ENCODE measurements at places on chromosomes 1 and 21. TPM values are rescaled to one million over a fixed set of nuclear protein-coding genes. Genes with fewer than 3 reads are reported as not detected.

DNA sequence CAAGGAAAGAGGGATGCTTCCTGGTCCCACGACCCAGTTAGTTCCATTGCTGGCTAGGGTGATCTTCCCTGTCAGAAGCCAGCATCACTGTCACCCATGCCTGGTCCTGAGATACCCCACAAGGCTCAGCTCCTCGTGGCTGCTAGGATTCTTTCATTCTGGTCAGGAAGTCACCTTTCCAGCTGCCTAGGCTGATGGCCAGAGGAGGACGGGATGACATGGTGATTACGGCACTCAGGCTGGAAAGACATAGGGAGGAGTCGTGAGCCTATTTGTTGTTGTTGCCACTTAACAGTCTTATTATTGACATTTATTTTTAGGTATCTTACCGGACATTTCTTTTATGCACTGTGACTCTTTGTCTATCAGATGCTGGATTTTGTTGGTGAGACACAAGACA lies 20.0 kb upstream of the MAPKAPK2 start:
- no peak for DNase-seq

DNA sequence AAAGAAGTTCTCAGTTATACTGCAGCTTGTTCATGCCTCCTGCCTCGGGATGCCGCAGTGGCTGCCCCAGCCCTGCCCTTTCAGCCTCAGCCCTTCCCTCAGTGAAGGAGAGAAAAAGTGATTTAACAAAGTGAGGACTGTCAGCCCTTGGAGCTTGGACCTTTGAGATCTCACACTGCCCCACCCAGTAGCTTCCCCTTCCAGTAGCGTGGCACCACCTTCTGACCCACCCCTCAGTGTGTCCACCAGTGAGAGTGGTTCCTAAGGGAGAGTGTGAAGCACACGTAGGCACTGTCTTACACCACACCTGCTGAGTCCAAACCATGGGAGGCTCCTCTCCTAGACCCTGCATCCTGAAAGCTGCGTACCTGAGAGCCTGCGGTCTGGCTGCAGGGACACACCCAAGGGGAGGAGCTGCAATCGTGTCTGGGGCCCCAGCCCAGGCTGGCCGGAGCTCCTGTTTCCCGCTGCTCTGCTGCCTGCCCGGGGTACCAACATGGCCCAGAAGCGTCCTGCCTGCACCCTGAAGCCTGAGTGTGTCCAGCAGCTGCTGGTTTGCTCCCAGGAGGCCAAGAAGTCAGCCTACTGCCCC lies at the start of gene CDA:
Gene CDA (plus strand): TSS at position 464 of the 592 bp plus-strand sequence. CDS start 33 bp downstream, at position 497.
- DNase-seq = no peak

GRCh38 chr1:11337580-11338073 lies 64.6 kb downstream of the UBIAD1 start:
- peak; percentile 58 for DNase-seq

The CASP9 gene
- total RNA-seq = 9.2 TPM

The PLD5 gene
- total RNA-seq = not detected
